Naive thymus-derived CD4-positive, alpha-beta T cell (primary cell): ENCODE measurements at places on chromosomes 5 and 9. TPM values are rescaled to one million over a fixed set of nuclear protein-coding genes. Genes with fewer than 3 reads are reported as not detected.

DNA sequence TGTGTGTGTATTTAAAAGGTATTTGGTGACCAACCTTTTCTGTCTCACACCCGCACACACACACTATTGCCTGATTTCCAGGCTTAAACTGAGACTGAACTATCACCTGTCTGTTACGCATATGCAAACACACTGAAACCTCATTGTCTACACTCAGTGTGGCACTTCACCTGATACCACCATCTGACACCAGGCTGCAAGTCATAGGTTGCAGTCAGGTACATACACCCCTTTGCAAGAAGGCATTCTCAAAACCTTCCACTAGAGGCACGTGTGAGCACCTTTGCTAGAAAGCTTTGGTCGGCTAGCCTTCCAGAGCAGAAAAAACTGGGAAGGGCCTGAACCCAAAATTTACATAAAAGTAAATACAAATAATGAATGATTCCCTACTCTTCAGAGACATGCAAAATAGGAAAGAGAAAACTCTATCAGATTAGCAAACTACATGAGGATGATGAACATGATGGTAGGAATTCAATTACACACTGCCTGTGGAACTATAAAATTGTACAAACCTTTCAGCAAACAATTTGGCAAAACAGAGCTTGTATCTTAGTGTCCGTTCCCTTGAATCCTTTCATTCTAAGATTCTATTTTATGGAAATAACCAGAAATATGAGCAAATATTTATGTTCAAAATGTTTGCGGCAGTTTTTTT, 5.9 kb upstream of the FOXD1 start:
- DNase-seq, result no peak

- DNase-seq, result no peak
These were observed 165.9 kb upstream of the OTULINL start for GRCh38 chr5:14415698-14416074.

DNA sequence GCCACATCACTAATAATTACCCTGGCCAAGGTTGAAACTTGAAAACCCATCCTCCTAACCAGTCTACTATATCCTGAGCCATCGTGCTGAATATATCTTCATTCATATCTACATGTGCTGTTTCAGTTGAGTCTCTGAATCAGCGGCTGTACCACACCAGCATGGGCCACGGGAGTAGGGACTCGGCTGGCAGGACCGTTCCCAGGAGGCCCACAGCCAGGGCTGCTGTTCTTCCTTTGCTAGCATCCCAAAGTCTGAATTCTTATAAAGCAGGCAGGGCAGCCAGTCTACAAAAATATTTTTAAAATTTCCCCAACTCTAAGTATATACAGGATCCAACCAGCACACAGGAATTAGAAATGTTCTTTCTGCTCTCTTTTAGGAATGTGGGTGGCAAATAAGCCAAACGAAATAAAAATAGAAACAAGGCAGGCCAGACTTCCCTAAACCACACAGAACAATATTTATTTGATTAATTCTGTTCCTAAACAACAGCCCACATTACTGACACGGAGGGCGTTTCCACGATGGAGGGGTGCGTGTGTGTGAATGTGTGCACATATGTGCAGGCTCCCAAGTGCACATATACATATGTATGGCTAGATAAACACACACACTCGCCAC, 42.8 kb upstream of the EQTN start:
- DNase-seq, result no peak

GRCh38 chr5:135724617-135725016, 109.8 kb upstream of the SLC25A48 start:
- no peak for DNase-seq

GRCh38 chr9:69168709-69169217, 5.3 kb upstream of the TJP2 start:
- DNase-seq, result peak; percentile 38

DNA sequence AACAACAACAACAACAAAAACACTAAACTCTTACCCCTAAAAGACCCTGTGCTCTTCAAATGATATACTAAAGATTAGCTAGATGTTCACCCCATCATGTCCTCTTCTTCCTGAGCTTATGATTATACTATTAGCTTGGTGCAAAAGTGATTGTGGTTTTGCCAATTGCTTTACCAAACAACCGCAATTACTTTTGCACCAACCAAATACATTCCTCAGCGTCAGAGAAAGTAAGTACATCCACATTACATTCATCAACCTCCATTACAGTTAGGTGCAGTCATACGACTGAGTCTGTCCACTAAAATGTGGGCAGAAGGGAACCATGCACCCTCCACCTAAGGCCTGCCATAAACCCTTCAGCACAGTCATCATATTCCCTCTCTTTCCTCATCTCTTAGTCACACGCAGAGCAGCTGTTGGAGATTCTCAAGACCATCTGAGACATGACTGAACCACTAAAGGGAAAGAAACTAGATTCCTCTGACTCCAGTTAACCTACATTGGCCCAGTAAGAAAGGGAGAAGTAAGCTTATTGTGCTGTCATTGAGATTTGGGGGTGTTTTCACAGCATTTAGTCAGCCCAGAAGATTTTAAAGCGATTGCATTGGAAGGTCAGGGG, 181.6 kb upstream of the TLE4 start:
- no peak for DNase-seq

MEGF10 gene
- polyA plus RNA-seq, result not detected
